ENCODE measurements at places on chromosomes 12 and 14.
A peak's percentile ranks its signal among the peaks of the same experiment; 100 is the strongest.

DNA sequence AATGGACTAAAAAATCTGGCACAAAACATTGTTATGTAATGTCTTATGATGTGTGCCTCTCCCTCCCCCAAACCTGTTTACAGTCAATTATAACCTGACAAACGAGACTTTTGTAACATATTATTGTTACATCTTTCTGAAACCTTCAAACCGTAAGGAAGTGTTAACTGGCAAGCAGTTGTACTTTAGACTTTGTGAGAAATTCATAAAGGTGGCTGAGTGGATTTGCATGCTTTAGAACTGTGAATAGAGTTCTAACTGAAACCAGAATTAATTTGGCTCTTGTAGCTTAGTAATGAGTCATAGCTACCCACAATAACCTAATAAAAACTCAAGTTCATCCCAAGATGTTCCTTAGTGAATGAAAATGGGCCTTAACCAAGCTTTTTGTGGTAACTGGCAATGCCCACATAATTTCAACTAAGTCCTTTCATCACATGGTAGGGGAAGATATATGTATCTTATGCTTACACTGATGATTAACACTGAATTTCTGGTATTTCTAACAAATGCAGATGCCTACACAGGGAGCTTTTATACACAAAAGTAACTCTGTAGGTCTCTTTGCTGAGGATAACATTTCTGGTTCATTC is 29.7 kb downstream of the RAD9B start:
- no peak for DNase-seq

DNA sequence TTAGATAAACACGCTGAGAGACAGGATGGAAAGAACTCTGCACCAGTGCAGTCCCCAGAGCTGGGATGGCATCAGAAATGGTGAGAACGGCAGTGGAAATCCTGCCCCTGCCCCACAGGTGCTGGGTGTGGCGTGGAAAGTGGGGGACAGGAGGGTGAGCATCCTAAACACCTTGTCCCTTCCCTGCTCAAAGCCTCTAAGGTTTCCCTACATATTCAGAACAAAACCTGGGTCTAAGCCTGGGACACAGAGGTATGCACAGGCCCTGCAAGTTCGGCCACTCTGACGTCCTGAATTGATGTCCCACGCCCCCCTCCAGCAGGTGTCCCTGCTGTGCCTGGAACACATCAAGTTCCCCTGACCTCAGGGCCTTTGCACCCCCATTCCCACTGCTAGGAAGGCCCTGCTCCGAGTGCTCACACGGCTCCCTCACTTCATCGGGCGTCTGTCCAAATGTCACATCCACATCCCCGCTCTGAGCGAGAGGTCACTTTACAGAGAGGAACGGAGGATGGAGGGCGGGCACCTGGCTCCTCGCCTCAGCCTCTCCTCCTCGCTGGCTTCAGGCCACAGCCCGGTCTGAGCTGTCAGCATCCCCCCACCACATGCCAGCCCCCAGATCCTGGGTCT is 38.5 kb upstream of the SFSWAP start:
- no peak for DNase-seq

DNA sequence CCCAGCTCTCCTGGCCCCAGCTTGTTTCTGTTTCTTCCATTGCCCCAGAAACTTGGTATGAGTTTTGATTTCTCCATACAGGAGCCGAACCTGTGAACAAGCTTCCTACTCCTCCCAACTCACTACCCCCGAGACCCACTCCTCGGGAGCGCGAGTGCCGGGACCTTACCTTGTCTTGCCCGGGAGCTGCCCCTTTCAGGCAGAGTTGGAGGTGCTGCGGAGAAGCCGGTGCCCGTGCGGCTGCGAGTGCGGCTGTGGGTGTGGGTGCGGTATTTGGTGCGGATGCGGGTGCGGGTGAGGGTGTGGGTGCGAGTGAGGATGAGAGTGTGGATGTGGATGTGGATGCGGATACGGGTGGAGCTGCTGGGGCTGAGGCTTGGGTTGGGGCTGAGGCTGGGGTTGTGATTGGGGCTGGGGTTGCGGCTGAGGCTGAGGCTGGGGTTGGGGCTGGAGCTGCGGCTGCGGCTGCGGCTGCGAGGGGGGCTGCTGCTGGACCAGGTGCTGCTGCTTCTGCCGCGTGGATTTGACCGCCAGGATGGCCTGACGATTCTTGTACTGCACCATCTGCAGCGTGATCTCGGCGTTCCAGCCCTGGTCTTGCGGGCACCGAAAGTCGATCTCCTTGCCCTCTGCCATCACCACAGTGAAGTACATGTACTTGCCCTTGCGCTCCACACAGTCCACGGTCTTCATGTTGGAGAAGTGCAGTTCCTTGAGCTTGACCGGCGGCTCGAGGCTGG is 1.1 kb downstream of the PHLDA1 start:
- DNase-seq, result no peak

DNA sequence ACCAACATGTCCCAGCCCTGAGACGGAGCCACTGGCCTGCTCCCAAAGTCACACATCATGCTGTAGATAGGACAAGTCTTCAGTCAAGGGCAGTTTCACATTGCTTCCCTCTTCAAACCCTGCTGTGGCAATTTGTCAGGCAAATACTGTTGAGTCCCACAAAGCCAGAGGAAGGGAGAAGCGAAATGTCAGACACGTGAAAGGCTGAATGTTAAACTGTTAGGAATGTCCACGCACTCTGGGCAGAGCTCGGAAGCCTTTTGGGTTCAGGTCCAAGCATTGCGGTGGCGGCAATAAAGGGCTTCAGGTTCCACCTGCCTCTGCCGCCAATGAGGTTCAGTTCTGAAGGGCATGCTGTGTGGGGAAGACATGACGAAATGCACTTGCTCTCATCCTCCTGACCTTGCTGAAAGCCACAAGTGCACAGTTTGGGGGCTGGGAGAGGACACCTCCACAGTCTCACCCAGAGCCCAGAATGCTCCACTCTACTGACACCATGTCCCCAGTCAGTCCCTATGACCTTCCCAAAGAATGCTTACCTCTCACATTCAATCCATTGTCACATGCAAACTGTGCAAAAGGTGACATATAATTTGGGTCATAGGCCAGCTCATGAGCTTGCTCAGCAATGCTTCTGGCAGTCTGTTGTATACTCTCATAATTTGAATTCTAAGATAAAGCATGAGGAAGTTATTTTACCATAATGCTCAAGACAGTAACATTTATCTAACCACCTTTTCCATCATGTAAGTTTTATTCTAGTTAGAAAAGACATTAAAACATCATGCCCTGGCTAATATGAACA is 35.7 kb downstream of the RAD9B start:
- DNase-seq, result no peak

GRCh38 chr12:13149411-13149810 is 45.9 kb upstream of the GSG1 start:
- no peak for DNase-seq

GRCh38 chr14:80522936-80523335 is 311.6 kb upstream of the DIO2 start:
- peak; percentile 5 for DNase-seq

- DNase-seq, result no peak
Observed at GRCh38 chr14:79318371-79318770, 892.9 kb downstream of the DIO2 start.

DNA sequence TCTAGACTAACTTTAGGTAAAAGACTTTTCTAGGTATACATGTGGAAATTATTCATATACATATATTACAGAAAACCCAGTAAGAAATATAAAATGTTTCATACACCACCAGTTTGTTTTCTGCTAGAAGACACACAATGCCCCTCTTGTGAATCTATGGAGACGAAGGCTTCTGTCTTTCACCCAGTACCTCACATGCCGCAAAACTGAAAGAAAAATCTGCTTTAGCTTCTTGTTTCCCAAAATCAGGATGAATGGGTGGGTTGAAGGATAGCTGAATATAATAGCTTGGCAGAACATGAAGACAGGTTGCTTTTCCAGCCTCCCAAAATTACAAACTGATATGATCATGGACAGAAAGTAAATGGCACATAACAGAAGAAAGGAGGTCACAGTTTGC is 1.3 kb downstream of the TAS2R30 start:
- peak; percentile 24 for DNase-seq

- DNase-seq, result no peak
Observed at GRCh38 chr14:63212776-63213500, 8.7 kb downstream of the RHOJ start.

GRCh38 chr14:102183886-102184285 is 44.2 kb downstream of the WDR20 start:
- no peak for DNase-seq

- DNase-seq, result peak; percentile 89
Observed at GRCh38 chr12:1939801-1940607, 21.6 kb upstream of the CACNA2D4 start.

DNA sequence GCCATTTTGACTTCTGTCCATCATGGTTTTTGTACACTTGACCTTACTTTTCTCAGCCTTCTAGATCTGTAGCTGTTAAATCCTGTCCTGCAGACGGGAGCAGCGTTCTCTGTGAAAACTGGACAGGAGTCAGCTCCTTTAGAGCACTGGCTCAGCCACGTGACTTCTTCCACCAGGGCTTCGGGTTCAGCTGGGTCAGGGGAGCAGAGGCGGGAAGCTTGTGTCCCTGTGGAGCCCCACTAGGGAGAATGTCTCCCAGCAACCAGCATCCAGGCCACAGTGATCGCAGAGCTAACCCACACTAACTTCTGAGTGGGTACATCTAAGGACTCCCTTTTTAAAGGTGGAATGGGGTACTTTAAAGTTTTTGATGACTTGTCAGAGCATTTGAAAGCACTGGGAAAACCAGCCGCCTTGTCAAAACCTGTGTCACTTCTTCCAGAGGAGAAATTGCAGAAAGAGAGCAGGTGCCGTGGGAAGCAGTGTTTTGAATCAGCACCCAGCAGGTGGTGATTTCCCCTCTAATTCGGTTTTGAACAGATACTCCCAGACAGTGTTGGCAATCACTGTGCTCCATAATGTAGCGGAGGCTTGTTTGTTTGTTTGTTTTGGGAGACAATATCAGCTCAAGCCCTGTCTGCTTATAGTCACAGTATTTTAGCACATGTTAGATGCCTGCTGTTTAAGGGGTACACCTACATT is 17.9 kb downstream of the DERA start:
- DNase-seq, result no peak

DNA sequence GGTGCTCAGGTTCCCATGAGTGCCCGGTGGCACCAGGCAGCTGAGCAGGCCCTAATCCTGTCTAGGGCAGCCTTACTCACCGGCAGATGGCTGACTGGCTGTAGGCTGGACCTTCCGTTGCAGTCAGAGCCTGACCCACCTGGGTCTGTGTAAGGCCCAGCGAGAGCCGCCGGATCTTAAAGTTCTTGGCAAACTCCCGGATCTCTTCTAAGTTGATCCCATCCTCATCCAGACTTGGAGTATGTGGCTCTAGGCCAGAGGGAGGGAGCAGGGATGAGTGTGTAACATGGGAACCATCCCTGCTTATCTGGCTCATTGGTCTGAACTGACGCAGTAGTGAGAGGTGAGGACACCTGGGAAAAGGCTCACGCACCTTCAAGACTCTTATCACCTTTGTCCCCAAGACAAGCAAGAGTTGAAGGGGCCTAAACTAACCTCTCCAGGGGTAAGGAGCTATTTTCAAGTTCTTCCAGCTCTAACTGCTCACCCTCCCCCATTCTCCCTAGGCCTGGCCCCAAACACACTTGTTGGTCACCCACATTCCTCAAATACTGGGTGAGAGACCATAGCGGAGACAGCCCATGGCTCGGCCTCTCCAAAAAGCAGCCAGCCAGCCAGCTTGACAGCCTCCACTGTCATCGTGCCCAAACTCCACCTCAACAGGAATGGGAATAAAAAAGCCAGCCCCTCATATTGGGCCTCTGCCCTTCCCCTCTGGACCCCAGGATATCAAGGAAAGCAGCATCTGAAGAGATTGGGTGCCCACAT is 18.8 kb upstream of the TFCP2 start:
- no peak for DNase-seq

DNA sequence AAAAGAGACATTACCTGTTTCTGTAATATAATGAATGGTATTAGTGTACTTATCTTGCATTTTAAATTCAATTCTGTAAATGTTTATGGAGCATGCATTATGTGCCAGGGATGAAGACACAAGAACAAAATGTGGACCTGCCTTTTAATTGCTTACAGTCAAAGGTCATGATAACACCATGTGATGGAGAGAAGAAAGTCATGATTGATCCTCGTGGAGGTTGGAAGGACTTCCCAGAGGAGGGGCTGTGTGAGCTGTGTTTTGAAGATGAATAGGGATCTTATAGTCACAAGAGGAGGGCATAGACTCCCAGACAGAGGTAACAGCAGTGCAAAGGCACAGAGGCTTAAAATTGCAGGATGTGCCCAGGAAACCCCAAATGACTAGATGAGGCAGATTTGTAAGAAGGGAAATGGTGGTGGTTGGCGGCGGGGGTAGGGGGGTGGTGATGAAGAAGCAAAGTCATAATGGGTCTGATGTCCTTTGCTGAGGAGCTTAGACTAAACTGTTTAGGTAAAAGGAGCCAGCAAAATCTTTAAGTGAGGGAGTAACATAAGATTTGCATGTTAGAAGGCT is 151.5 kb downstream of the PRKCH start:
- DNase-seq, result no peak

DNA sequence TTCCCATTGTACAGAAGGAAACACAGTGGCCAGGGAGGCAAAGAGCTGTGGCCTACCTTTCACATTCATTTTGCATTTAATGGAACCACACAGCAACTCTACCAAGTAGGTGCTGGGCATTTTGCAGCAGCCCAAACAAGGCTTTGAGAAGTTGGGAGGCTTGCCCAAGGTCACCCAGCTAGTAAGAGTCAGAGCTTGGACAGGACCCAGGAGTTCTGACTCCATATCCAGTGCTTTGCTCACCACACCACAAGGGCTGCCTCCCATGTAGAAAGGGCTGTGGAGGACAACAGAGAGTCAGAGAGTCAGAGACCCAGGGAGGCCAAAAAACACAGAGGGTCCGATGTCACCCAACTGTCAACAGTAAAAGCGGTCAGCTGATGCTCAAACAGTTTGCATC is 400.2 kb downstream of the BCL11B start:
- no peak for DNase-seq

- no peak for DNase-seq
Observed at GRCh38 chr14:22464422-22465142, 124.4 kb downstream of the DAD1 start.

- DNase-seq, result no peak
Observed at GRCh38 chr12:42039176-42039575, 105.5 kb downstream of the GXYLT1 start.

GRCh38 chr14:61699027-61699426 is 3.7 kb downstream of the HIF1A start:
- DNase-seq, result no peak

DNA sequence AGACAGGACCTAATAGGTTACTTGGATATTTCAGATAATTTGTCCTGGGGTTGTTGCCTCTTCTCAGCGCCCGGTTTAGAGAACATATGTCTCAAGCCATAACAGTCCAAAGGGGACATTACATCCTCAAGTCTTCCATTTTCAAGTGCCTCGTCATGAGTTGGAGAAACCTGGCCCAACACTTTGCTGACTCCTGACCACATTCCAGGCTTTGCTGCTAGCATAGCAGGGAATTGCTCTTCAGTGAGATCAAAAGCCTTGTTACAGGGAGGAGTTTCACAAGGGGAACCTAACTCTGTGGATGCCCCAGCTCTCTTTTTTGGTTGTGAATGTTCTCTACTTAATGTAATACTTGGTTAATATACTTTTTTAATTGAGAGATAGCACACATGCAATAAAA is 8.2 kb upstream of the MMP19 start:
- no peak for DNase-seq

GRCh38 chr12:230925-231671 is 17.1 kb upstream of the SLC6A12 start:
- DNase-seq, result peak; percentile 76

All from globus pallidus (tissue), 1 donor.